T-helper 22 cell (primary cell): ENCODE measurements at places on chromosomes 5 and 9.

GRCh38 chr5:172731680-172732074 is 39.3 kb downstream of the DUSP1 start:
- no peak for DNase-seq

- DNase-seq: no peak
Observed at GRCh38 chr9:8531826-8532415, 732.3 kb upstream of the DMAC1 start.

GRCh38 chr5:18507114-18507513 is 872.9 kb downstream of the TAF11L14 start:
- no peak for DNase-seq

DNA sequence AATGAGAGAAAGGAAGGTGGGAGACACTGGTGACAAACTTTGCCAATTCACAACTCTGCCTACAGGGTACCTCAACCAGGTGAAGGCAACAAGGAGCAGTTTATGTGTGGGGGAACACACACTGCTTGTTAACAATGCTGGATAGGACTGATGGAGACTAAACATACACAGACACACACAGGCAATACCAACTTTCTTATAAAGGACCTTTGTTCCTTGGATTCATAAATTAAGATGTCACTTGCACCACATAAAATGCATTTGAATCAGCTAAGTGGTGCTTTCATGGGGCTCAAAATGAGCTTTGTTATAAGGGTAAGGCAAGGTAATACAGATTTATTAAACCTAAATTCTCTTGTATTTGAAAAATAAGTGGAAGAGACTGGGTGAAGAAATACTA is 4.0 kb downstream of the TSTD2 start:
- no peak for DNase-seq

- no peak for DNase-seq
Observed at GRCh38 chr5:52709167-52709925, 78.4 kb upstream of the ITGA1 start.

GRCh38 chr9:95225076-95225725 is 92.3 kb downstream of the FANCC start:
- DNase-seq: no peak

DNA sequence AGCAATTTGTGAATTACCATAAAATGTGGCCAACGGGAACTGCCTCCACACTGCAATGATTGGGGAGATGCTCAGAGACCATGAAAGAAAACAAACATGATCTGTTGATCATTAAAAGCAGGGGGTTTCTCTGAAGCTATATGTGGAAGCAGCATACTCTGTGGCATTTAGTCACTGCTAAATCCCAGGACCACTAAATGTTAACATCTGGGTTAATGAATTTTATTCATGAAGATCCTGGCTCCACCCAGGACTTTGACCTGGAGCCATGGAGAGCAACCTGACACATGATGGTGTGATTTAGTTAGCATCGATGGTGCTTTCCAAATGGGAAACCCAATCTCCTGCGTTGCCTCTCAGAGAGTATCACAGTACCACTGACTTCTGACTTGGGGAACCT is 497.8 kb downstream of the AGTPBP1 start:
- DNase-seq: no peak

- DNase-seq: no peak
Observed at GRCh38 chr5:65867542-65868195, 58.7 kb upstream of the ERBIN start.

DNA sequence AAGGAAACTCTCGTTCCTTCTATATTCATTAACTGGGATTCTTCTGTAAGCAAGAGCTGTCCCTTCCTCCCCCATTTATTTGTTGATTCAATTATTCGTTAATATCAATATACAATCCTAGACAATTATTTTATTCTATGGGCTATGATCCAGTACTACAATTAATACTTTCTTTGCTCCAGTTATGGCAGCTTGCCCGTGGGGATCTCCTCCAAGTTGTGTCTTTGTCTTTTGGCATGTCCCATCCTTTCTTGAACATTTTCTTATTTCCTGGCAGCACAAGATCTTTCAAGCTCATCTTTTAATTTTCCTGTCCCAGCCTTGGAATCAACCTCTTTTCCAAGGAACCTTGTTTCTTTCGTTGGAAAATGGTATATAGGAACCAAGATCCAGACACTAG is 249.3 kb downstream of the GAS1 start:
- DNase-seq: no peak
